ENCODE measurements at places on chromosomes 6 and 20.
A peak's percentile ranks its signal among the peaks of the same experiment; 100 is the strongest.

DNA sequence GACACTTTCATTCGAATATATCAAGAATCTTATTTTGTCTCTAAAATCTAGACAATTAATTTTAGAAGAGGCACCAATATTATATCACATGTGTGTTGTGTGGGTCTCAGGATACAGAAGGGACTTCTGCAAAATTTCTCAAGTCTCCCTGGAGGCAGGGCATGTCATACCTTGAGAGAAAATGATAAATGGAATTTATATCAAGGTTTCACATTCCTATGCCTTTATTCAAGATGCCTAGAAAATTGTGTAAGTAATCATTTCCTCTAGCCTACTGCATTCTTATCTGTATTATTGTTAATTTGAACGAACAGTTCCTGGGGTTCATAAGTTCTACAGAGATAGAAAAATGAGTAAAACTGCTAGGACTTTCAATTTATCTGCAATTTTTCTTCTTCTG lies 1247.9 kb downstream of the GRIK2 start:
- no peak for DNase-seq

DNA sequence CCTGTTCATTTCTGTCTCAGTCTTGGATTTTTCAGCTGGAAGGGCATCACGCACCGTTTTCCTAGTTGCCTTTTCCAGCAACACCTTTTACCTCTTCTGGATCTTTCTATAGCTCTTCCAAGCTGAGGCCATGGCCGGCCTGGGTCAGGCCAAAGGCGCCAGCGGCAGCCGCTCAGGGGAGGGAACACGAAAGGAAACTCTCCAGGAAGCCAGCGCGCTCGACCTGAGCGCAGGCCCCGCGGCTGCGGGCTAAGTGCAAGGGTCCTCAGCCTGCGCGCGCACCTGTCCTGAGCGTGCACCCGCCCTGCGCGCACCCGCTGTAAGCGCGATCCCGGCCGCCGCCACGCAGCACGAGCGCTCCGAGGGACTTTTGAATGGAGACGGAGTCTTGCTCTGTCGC lies 43.8 kb upstream of the TMEM181 start:
- DNase-seq: peak; percentile 19

DNA sequence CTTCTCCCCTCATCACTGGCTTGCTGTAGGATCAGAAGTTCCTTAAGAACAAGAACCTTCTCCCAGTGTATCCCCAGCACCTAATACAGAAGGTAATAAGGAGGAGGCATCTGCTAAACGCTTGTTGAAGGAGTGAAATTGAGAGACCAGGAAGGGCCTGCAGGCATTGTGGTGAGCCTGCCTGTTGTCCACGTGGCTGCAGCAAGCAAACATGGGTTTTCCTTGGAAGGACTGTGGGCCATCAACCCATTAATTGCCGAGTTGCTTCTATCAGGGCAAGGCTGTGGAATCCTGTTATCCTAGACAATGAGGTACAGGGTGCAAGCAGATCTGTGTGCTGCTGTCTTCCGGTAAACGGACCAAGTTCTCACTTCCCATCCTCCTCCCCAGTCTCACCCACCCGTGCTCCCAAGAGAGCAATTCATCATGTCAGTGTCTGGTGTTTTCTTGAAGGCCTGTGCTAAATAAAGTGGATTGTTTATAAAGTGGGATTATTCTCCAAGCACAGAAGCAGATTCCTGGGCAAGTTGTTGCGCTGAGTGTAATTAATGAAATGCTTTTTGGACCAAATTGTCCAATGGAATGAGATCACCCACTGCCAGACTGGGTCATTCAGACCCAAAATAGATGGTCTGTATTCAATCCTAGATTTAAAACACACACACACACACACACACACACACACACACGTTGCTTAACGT lies 164.6 kb upstream of the CDYL start:
- no peak for DNase-seq

- DNase-seq: peak; percentile 41
Observed at GRCh38 chr6:35494161-35494563, 2.7 kb downstream of the TEAD3 start.

DNA sequence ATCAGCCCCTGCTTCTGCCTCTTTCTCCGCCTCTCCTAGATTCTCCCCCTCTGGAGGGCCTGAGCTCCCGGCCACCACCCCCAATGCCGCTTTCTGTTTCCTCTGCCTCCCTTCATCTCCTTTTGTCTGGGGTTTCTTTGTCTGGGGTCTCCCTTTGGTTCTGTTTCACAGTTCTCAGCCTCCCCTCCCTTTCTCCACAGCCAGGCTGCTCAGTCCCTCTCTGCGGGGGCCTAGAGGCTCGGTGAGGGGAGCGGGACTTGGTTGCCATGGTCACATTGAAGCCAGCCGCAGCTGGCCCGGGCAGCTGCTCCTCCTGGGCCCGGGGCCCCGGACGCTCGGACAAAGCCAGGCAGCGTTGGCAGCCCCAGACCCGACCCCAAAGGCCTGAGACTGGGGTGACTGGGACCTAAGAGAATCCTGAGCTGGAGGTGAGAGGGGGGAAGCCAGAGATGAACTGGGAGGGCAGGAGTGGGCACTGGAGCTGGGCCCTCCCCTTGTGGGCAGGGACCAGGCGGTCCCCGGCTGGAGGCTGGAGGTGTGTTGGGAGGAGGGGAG lies 3.5 kb upstream of the DDR1 start:
- no peak for DNase-seq

Data from common myeloid progenitor, CD34-positive (primary cell).